ENCODE measurements at places on chromosomes 11 and 22.
A peak's percentile ranks its signal among the peaks of the same experiment; 100 is the strongest.

DNA sequence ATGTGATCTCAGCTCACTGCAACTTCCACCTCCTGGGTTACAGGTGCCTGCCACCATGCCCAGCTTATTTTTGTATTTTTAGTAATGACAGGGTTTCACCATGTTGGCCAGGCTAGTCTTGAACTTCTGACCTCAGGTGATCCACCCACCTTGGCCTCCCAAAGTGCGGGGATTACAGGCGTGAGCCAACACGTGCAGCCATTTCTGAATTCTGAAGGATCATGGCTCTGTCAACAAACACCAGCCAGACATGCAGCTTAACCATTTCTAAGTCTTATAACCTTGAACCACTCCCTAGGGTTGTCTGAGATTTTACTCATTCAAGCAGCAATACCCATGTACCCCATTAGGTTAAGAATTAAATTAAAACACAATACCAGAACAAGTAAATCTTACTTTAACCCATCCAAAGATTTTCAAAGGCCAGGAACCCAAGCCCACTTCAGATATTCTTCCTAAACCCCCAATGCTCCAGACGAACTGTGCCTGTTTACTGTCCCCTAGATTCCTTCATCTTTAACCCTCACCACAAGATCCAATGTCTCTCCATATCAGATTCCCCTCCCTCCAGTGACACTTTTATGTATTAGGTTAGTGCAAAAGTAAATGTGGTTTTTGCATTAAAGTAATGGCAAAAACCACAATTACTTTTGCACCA is 4.0 kb downstream of the RPS13 start:
- DNase-seq, result no peak

GRCh38 chr22:29904020-29904419 is 21.0 kb downstream of the MTMR3 start:
- DNase-seq, result no peak

- no peak for DNase-seq
These were observed 540.9 kb downstream of the RAB38 start for GRCh38 chr11:87634331-87634730.

DNA sequence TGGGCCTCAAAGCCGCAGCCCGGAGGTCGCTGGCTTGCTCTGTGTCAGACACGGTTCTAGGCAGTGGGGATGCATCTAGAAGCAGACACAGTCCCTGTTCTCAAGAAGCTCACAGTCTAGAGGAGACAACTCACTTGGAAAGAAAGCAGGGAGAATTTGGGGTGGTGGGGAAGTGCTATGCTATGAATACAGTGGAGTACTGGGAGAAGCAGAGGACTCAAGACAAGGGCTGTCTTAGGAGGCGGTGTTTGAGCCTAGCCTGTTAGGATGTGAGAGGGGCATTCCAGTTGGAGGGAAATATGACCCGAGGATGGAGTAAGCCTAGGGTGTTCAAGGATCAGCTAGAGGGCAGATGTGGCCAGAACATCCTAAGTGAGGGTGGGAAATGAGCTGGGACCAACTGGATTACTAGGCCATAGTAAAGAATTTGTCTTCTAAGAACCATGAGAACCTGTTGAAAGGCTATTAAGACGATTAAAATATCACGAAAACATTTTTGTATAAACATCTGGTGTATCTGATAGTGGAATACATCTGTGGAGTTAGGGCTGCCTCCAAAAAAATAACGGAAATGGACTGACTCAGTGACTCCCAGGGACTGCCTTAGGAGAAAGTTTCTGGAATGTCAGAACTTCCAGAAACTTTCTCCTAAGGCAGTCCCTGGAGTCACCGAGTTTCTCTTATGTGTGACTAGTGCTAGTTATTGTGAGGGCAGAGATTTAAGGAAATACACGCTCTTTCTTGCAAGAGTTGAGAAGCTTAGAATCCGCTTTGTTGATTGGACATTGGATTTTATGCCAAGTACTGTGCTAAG is 1.1 kb upstream of the PITPNB start:
- DNase-seq, result no peak

- no peak for DNase-seq
These were observed 6.4 kb upstream of the CEP295 start for GRCh38 chr11:93655047-93655446.

DNA sequence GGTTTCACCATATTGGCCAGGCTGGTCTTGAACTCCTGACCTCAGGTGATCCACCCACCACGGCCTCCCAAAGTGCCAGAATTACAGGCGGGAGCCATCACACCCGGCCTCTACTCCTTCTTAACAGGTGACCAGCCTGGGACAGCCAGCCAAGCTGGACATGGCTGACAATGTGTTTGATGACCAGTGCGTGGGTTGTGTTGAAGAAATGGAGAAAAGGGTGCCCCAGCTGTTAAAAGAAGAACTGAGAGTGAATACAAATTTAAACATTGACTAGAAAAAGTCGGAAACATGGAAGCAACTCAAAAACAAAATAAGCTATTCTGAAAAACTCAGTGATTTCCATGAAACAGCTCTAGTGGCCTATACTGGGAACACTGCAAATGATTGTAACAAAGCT is 86.5 kb upstream of the CLPB start:
- DNase-seq, result no peak

- no peak for DNase-seq
These were observed 150.0 kb downstream of the DBX1 start for GRCh38 chr11:20010156-20010850.

DNA sequence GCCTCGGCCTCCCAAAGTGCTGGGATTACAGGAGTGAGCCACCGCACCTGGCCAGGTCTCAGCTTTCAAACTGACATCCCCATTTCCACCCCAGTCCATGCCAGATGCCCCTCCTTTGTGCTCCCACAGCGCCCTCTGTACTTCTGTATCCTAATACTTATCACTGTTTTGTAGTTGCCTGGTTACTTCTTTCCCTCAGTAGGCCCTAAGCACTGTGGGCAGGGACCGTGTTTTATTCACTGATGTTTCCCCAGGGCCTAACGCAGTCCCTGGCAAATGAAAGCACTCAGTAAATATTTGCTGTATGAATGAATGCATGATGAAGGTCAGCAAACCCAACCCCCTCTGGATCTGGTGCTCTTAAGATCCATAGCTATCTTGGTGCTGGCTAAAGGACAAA is 2.2 kb upstream of the TRIM3 start:
- no peak for DNase-seq

- DNase-seq, result no peak
These were observed 257.4 kb upstream of the DDI1 start for GRCh38 chr11:103779054-103779453.

GRCh38 chr22:36154423-36154945 is 6.1 kb downstream of the APOL3 start:
- DNase-seq, result no peak

- DNase-seq, result peak; percentile 66
These were observed 5.8 kb downstream of the PLEKHB1 start for GRCh38 chr11:73652046-73652730.

DNA sequence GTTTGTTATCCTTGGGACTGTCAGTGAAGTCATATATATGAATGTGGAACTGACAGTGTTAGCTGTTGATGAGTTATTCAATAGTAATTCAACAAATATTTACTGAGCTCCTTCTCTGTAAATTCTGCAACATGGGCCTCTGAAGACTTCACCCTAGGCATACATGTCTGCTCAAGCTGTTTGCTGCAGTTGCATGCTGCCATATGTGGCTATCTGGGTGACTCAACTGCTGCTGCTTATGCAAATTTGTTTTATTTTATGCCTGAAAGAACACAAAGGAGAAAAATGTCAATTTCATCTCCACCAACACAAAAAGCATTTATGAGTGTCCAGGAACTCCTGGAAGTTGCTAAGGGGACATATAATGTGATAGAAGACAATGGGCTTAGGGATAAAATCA is 417.6 kb downstream of the AASDHPPT start:
- DNase-seq, result no peak

DNA sequence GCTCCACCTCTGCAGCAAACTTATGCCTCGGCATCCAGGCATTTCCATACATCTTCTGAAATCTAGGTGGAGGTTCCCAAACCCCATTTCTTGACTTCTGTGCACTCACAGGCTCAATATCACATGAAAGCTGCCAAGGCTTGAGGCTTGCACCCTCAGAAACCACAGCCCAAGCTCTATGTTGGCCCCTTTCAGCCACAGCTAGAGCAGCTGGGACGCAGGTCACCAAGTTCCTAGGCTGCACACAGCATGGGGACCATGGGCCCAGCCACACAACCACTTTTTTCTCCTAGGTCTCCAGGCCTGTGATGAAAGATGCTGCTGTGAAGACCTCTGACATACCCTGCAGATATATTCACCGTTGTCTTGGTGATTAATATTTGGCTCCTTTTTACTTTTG is 24.7 kb upstream of the MTMR2 start:
- DNase-seq, result no peak

DNA sequence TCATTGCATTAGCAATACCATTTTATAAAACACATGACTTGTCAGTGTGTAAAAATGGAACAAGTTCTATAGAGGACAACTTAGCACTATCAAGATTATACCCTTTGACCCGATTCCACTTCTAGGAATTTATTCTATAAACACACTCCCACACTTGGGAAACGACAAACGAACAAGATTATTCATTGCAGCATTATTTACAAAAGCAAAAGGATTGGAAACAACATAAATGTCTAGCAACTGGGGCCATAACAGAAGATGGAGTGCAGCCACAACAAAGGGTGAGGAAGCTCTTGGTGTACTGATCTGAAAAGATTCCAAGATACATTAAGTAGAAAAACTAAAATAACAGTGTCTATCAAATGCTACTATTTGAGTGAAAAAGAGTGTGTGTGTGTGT is 2.3 kb upstream of the IRAG1 start:
- no peak for DNase-seq

DNA sequence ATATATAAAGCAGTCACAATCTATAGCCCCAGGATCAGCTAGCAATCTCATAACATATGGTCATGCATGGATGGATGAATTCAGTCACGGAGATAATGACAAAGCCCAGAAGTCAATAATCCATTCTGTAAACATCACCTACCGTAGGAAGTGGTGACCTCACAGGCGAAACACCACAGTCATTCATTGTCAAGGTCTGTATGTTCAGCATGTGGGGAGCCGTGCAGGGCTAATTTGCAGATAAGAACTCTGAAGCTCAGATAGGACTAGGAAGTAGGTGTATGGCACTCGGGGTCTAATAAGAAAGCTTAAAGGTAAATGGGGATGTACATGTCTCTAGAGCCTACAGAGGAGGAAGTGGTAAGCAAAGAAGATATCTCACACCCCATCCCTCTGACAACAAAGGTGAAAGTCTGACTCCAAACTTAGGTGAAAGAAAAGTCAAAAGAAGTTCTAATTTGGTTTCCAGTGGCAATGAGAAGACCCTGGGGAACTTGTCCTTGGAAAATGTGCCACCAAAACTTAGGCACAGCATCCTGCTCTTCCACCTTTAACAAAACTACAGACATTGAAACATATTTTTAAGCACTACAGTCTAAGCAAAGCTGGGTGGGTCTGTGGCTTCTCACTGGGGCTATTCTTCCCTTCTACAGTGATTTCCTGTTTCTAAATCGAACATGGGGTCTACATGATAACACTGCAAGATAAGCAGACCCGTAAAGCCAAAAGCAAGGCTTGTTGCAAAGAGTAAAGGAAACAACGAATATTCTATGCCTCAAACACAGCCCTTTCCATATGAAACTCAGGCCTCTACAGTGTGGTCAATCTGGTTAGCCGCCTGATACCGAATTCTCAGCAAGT is 5.2 kb downstream of the CRTAM start:
- no peak for DNase-seq

DNA sequence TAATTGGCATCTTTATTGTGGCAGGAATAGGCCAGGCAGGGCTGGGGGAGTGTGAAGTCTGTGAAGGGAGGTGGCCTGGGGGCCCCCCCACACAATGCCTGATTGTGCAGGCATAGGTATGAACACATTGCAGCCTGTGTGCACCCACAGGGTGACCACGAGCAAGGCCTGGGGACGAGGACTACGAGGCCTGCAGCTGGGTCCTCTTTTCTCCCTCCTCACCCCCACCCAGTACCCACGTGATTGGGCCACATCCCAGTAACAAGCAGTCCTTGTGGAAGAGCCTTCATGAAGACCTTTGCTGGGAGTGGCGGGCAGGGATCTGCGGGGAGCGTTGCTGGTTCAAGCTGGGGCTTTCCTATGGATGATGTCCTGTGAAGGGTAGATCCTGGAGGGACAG is 29.3 kb downstream of the ZBTB16 start:
- no peak for DNase-seq

GRCh38 chr11:79226126-79226525 is 214.7 kb downstream of the TENM4 start:
- DNase-seq, result no peak

- no peak for DNase-seq
These were observed 627 bp downstream of the JRKL start for GRCh38 chr11:96390488-96390792.
